Stimulated activated CD8-positive, alpha-beta memory T cell treated with anti-CD3 and anti-CD28 coated beads, Interleukin-7, amount 100 ng/mL, for 1 hour (primary cell): ENCODE measurements at places on chromosomes 2 and 18.

DNA sequence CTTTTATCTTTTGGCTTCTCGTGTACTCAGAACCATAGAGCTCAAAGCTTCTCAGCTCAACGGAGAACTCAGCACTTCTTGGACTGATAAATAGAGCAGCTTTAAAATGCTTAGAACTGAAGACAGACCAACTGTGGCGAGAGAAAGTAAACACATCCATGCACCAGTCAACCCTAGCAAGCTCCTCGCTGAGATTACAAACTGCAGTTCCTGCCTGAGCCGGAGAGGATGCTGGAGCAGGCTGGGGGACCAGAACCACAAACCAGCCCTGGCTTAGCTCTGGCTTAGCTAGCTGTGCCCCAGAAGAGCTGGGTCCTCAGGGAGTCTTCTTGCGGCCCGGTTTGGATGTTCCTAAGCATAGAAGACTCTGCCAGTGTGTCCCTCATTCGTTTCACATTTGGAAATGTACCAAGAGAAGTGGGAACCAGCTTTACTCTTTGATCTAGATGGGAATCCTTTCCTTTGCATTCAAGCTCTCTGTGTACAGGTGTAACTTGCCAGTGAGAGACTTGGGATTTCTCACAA lies 5.6 kb downstream of the PAX8 start:
- no peak for DNase-seq

- DNase-seq, result no peak
Observed at GRCh38 chr2:65465124-65465523, 32.7 kb upstream of the SPRED2 start.

- no peak for DNase-seq
Observed at GRCh38 chr2:10048501-10049171, 5.3 kb downstream of the KLF11 start.

DNA sequence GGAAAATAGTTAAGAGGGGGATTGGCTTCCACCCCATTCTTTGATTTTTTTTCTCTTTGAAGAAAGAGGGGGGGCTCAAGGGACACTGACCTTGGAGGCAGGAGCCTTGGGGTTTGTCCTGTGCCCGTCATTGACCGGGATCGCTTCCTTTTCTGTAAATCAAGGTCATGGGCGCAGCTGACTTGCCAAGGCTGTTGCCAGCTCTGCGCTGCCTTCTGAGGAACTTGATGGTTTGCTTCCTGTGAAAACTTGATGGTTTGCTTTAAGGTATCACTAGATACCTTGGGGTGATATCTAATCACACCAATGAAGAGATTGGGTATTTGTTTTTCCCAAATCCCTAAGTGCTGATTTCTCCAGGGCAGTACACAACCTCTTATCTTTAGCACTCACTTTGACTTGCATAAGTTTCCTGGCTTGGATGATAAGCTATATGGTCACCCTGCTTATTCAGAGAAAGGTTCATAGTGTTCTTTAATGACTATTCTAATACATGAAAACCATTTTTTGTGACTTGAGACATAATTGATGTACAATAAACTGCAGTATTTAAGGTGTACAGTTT lies 56.0 kb downstream of the DGKD start:
- DNase-seq, result no peak

- DNase-seq, result no peak
Observed at GRCh38 chr2:71154798-71155197, 24.4 kb downstream of the MPHOSPH10 start.

GRCh38 chr2:18883616-18884456 lies 294.5 kb upstream of the NT5C1B start:
- no peak for DNase-seq

GRCh38 chr2:223554923-223555322 lies 47.2 kb downstream of the SCG2 start:
- no peak for DNase-seq

DNA sequence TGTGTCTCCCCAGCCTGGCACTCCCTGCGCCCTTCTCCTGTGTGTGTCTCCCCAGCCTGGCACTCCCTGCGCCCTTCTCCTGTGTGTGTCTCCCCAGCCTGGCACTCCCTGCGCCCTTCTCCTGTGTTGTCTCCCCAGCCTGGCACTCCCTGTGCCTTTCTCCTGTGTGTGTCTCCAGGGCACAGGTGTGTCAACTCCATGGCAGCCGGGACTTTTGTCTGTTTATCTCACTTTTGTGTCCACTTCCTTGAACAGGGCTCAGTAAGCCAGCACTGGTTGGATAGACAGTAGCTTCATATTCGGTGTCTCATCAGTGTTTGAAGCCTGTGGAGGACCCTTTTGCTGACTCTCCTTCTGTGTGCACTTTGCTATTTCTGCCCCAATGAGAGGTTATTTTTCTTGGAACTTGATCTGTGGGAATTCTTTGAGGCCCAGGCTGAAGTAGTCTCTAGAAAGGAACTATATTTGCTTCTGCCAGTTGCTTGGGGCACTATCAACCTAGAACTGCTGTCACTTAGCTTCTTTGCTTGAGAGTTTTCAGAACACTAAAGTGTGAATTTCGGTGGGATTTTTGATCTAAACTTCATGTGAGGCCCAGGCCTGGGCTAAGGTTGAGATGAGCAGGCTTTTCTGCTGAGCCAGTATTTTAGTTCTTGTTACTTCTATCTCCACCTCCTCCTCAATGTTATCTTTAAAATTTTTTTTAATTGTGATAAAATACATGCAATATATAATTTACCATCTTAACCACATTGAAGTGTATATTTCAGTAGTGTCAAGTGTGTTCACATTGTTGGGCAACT lies 8.3 kb upstream of the ASB1 start:
- no peak for DNase-seq

- DNase-seq, result no peak
Observed at GRCh38 chr18:56844556-56844955, 193.4 kb downstream of the WDR7 start.

DNA sequence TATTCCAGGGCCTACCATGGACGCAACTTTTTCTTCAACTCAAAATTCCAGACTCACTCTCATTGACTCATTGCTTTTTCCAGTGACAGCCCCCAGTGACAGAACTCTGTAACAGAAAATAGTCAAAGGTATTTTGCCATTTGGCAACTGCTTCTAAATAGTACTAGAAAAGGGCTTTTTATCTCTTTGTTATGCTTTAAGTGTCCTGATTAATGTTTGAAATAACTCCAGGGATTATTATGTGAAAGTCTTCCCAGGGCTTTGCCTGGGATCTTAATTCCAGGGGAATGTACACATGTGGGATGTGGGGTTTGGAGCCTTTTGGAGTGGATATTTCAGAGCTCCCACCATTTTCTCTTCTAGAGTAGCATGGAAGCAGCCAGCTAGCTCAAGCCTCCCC lies 198.8 kb downstream of the KCNS3 start:
- no peak for DNase-seq

- no peak for DNase-seq
Observed at GRCh38 chr18:75644871-75645270, 217.4 kb upstream of the SMIM21 start.

- DNase-seq, result no peak
Observed at GRCh38 chr2:16962505-16962904, 296.9 kb upstream of the CYRIA start.

DNA sequence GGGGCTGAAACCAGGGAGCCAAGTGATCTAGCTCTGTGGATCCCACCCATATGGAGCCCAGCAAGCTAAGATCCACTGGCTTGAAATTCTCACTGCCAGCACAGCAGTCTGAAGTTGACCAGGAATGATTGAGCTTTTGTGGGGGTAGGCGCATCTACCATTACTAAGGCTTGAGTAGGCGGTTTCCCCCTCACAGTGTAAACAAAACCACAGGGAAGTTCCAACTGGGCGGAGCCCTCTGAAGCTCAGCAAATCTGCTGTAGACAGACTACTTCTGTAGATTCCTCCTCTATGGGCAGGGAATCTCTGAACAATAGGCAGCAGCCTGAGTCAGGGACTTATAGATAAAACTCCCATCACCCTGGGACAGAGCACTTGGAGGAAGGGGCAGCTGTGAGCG lies 96.7 kb downstream of the CCDC148 start:
- DNase-seq, result no peak

- DNase-seq, result no peak
Observed at GRCh38 chr2:239029958-239030357, 182.1 kb downstream of the TWIST2 start.

DNA sequence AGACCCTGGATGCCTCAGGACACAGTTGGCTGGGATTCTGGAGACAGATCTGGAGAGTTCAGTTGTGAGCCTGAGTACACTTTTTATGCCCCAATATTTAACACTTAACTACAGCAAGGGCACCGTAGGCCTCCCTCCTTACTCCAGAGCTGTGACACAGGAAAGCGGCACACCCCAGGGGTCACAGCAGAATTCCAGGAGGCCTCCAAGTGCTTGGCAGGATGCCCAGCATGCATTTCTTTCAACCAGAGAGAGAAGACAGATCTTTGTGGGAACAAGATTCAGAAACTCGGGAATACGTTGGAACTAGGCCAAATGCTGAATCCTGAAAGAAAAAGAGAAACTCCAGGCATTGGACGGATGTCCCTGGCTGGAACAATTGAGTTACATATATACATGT lies 199.2 kb upstream of the NT5C1B start:
- DNase-seq, result no peak

DNA sequence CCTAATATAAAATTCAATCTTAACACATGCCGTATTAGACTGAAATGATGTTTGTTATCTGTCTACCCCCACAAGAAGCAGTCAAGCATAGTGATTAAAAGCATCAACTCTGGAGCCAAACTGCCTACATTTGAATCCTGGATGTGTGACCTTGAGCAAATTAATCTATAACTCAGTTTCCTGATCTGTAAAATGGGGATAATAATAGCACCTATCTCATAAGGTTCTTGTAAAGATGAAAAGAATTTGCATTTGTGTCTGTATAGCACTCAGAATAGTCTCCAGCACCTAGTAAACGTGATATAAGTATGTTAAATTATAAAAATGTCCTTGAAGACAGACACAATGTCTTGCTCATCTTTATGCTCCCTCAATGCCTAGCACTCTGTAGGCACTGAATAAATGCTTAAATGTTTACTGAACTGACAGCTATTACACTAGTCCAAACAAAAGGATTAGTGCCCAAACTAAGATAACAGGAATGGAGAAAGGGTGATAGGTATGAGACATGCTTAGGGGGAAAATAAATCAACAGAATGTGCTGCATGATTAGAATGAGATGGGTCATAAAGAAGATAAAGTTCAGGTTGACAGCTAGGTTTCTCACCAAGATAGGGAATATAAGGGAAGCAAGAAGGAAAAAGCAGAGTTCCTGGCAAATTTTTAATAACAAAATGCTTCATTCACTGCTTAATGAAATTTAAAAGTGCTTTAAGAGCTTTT lies 180.6 kb downstream of the ATAD2B start:
- DNase-seq, result no peak

DNA sequence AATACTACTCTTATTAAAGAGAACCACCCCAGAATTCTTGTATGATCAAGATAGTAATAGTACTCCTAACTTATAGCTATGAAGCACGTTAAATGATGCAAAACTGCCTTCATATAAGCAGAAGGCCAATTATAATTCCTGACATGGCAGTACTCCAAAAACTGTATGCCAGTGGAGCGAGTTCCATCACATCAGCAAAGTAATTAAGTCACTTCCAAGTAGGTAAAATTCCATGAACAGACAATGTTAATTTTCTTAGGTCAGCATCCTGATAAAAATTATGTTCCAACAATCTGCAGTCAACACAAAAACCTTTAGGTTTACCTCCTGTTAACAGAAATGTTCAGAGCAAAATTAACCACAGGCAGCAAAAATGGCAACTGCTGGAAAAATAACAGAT lies 136.7 kb downstream of the CDH2 start:
- DNase-seq, result no peak

DNA sequence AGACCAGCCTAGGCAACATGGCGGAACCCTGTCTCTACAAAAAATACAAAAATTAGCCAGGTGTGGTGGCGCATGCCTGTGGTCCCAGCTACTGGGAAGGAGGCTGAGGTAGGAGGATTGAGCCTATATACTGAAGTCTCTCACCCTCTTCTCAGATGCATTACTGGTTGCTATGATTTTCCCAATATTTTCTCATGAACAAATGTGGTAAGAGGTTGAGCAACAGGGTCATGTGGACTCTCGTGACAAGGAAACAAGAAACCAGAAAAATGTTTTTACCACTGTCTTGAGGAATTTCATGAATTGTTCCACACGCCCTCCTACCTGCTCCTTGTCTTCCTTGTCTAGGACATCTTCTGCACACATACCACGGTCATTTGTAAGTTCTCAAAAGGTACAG lies 12.4 kb downstream of the LMAN2L start:
- DNase-seq, result no peak
